ENCODE measurements at places on chromosomes 7 and 10. TPM values are rescaled to one million over a fixed set of nuclear protein-coding genes. Genes with fewer than 3 reads are reported as not detected.

INA gene
- 0.50 TPM for total RNA-seq

ZNF467 gene
- 1.0 TPM for total RNA-seq

CYP3A7 gene
- total RNA-seq: 37.8 TPM

PAPOLB gene
- total RNA-seq: under 0.01 TPM

NUB1 gene
- 42.9 TPM for total RNA-seq

HOXA6 gene
- total RNA-seq: 3.6 TPM

ACSM6 gene
- not detected for total RNA-seq

NRAP gene
- not detected for total RNA-seq

EVX1 gene
- not detected for total RNA-seq

CDC14C gene
- 0.17 TPM for total RNA-seq

IL2RA gene
- not detected for total RNA-seq

DOCK4 gene
- 30.3 TPM for total RNA-seq

MMD2 gene
- not detected for total RNA-seq

NEBL gene
- total RNA-seq: 0.33 TPM

KCNK18 gene
- total RNA-seq: not detected

MYOF gene
- 298 TPM for total RNA-seq

ENTPD1 gene
- 3.3 TPM for total RNA-seq

SLC16A12 gene
- under 0.01 TPM for total RNA-seq

ZCCHC24 gene
- total RNA-seq: 44.4 TPM

KNDC1 gene
- total RNA-seq: 0.50 TPM

OPN4 gene
- total RNA-seq: not detected

SLC35B4 gene
- total RNA-seq: 13.6 TPM

C10orf62 gene
- total RNA-seq: not detected

GPER1 gene
- total RNA-seq: 1.5 TPM

ADRB1 gene
- total RNA-seq: not detected

NODAL gene
- not detected for total RNA-seq

ZNF775 gene
- 9.6 TPM for total RNA-seq

SFXN4 gene
- total RNA-seq: 17.7 TPM

PRPS1L1 gene
- not detected for total RNA-seq

CALHM3 gene
- total RNA-seq: not detected
